ENCODE measurements at places on chromosomes 6 and 20.
A peak's percentile ranks its signal among the peaks of the same experiment; 100 is the strongest.

DNA sequence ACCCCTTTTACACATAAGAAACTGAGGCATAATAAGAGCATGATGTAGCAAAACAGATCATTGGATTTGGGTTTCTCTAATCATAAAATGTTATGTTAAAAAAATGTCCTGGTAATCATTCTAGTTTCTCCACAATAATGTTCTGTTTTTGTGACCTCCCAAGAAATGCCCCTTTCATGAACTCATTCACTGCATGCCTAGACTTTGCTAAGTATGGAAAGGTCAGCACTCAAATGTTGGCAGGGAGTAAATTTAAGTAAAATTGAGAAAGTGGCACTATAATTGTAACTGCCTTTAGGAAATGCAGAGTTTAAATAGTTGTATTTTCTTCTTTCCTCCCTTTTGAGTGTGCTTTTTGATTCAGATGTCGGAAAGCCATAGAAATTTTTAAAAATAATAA is 48.5 kb upstream of the ID4 start:
- no peak for DNase-seq

DNA sequence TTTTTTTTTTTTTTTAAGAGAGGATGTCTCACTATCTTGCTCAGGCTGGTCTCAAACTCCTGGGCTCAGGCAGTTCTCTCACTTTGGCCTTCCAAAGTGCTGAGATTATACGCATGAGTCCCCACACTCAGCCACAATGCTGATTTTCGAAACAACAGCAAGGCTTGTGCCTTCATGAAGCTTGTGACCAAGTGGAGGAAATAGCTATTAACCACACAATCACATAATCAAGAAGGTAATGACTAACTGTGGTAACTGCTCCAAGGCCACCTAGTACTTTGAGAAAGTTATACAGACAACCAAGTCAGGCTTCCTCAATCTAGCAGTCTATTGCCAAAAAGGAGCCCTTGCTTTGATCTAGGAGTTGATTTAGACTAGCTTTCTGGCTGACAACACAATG is 46.3 kb downstream of the SOD2 start:
- no peak for DNase-seq

DNA sequence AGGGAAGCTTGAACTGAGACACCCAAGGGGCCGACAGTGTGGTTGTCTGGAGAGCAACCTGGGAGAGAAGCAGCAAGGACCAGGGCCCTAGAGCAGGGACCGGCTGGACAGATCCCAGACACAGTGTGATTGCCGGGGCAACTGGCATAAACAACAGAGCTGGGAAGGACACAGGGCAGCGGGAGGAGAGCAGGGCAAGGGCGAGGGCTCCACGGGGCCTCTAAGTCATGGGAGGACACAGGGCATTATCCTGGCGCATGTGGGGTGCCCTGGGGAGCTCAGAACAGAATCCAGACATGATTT is 31.1 kb upstream of the CCR6 start:
- no peak for DNase-seq

GRCh38 chr20:52959125-52959524 is 13.0 kb upstream of the TSHZ2 start:
- no peak for DNase-seq

DNA sequence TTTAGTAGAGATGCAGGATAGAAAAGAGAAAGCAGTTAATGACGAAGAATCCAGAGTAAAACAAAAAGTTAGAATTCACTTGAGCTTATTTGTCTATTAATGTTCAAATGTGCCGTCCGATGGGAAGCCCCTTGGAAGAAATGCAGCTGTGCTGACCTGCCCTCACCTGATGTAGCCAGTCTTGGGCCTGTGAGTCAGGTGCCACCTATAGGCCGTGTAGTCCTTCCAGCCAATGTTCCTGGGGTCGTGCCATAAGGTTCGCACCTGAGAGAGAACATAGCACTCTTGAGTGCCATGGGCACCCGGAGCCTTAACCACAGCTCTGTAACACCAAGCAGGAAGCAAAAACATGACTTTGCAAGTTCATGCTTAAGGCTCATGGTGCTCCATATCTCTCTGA is 32.4 kb downstream of the THBS2 start:
- no peak for DNase-seq

GRCh38 chr20:50445354-50446151 is 64.6 kb upstream of the PTPN1 start:
- DNase-seq: no peak

DNA sequence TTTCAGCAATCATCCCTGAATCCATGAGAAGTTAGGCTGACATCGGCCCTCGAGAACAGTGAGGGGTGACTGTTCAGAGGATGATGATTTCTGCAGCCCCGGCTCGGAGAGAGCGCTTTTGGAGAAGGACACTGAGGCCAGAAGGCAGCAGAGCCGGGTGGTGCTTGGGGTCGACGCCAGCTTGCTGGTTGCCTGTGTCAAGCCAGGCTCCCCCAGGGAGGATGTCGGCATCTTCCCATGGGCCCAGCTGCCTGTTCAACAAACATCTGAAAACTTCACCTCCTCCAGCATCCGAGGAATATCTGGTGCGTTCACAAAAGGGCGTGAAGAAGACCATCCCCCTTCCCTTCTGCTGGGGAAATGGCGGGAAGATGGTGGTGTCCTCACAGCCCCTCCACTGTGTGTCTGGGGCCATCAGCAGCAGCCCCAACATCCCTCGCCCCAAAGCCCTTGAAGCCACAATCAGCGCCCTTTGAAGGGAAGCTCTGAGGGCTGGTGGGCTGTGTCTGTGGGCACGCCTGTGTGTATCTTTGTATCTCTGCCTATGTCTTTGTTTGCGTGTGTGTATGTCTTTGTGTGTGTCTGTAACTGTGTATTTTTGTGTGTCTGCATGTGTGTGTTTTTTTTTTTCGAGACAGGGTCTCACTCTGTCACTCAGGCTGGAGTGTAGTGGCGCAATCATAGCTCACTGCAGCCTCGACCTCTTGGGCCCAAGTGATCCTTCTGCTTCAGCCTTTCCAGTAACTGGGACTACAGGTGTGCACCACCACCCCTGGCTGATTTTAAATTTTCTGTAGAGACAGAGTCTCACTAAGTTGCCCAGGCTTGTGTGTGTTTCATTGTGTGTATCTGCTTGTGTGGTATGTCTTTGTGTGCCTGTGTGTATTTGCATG is 97.9 kb downstream of the SULF2 start:
- no peak for DNase-seq

DNA sequence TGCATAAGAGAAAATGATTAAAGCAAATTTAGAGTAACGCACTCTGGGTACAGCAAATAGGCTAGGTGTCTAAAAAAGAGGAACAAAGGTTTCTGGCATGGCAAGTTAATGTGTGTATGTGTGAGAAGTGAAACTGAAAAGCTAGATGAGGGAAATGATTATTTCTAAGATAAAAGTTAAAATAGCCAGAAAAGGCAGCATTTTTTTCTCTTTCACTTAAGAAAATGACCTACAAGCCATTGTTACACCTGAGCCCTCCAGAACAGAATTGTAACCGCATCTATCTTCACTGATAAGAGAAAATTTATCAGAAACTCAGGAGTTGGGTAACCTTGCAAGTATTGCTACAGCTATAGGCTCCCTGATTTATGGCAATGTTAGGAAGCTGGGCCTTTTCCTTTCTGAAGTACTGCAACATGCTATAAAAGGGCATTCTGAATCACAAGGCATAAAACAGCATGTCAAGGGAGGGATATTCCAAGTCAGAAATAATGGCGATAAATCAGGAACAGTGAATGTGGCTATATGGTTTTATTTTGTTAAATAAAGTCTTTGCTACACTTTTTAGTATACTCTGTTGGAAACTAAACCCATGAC is 395.3 kb downstream of the TBC1D32 start:
- DNase-seq: no peak

- no peak for DNase-seq
Measured at GRCh38 chr6:56725254-56725653, 82.6 kb upstream of the DST start.

DNA sequence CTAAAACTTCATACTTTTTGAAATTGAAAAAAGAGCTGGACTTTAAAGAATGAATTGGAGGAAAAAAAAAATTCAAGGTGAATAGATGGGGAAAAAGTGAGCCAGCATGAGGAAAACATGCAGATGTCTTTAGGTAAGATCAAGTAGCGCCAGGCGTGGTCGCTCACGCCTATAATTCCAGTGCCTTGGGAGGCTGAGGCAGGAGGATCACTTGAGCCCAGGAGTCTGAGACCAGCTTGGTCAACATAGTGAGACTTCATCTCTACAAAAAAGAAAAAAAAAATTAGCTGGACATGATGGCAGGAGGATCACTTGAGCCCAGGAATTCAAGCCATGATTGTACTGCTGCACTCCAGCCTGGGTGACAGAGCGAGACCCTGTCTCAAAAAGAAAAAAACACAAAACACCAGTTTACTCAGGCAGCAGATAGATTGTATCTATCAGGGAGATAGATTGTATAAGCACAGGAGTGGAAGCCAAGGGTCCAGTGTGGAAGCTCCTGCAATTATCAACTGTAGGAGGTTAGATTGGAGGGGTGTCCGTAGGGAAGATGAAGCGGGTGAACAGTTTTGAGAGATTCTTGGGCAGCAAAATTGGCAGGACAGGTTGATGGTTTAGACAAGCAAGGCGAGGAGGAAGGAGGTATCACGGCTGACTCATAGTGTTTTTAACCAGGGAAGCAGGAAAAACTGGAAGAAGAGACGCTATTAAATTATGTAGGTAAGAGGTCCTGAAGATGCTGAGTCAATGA is 97.6 kb upstream of the ZNF217 start:
- no peak for DNase-seq

GRCh38 chr6:26380256-26380655 is 2.7 kb upstream of the BTN2A2 start:
- no peak for DNase-seq

DNA sequence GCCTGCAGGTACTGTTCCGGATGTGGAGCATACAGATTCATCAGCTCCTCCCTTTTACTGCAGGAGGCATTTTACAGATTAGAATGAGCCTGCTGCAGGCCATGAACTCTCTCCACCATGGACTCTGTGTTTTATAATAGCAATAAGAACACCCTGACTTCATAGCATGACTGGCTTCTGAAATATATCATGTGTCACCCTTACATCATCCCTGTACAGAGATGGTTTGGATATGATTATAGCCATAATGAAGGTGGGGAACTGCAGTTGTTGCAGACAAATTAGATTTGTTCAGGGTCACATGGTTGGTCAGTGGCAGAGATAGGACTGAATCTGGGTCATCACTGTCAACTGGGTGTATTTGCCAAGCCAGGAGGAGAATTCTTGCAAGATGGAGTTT is 100.7 kb downstream of the FOXO3 start:
- peak; percentile 28 for DNase-seq

DNA sequence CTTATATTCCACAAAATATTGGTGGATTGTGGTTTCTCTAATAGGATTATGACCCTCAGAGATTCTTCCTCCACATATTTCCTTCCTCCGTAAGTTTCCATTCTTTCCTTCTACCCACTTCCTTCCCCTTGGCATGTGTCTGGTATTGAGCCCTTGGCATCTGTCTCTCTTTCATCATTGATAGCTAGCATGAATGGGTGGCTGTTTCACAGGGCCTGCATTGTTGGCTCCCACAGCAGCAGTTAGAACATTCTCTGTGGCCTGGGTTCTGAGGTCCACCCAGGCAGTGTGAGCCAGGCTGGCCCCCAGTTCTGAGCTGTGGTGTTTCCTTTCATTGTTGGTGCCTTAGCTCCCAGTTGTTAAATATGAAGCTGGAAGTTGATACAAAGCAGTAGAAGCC is 125.3 kb downstream of the ANKS1A start:
- no peak for DNase-seq

- DNase-seq: no peak
Measured at GRCh38 chr6:16470502-16471221, 232.3 kb downstream of the GMPR start.

DNA sequence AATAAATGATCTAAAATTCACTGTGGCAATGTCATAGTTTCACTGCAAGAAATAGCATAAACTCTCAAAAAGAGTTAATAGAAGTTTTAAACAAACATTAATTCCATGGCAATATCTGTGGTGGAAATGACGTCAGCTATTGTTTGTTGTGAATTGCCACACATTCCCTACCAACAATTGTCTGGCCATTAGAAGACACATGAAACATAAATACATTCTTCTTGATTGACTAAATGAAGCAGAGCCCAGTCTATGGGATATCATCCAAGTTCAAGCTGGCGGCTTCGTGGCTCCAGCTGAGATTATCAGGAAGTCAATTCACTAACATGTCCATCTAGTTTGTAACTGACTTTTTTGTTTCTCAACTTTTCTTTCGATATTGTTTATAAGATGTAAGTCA is 369.0 kb downstream of the ARHGAP18 start:
- DNase-seq: no peak

DNA sequence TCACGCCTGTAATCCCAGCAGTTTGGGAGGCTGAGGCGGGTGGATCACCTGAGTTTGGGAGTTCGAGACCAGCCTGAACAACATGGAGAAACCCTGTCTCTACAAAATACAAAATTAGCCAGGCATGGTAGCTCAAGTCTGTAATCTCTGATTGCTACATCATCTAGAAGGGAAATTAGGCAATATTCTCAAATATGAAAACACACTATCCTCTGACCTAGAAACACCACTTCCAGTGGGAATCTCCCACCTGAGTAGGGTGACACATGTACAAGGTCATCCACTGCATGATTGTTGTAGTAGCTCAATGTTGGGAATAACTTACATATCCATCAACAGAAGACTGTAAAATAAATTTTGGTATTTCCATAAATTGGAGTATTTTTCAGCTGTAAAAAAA is 19.1 kb upstream of the SIRPD start:
- no peak for DNase-seq

- peak; percentile 66 for DNase-seq
Measured at GRCh38 chr20:63955281-63955826, 862 bp downstream of the UCKL1 start.

- no peak for DNase-seq
Measured at GRCh38 chr6:143605906-143606521, 71.8 kb upstream of the PHACTR2 start.

- DNase-seq: no peak
Measured at GRCh38 chr6:170192905-170193304, 98.0 kb downstream of the DLL1 start.

DNA sequence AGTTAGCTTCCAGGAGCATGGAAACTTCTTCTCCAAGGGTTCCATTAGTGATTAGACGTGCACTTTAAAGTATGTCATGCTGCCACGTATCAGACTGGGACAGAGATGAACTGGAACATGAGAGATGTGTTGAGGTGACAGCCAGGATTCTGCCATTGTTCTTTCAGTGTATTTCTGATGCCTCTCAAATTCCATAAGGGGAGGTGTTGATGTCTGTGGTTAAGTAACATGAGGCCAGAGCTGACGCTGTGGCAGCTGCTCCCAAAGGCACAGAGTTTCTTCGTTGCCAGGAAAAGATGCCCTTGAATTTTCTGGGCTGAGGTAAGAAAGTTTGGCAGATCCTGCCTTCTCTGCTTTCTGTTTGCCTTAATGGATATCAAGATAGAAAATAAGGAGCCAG is 63.5 kb downstream of the TRMT6 start:
- DNase-seq: no peak
